Renal pelvis (tissue), 12 donors: ENCODE measurements at places on chromosomes 3 and 15.

DNA sequence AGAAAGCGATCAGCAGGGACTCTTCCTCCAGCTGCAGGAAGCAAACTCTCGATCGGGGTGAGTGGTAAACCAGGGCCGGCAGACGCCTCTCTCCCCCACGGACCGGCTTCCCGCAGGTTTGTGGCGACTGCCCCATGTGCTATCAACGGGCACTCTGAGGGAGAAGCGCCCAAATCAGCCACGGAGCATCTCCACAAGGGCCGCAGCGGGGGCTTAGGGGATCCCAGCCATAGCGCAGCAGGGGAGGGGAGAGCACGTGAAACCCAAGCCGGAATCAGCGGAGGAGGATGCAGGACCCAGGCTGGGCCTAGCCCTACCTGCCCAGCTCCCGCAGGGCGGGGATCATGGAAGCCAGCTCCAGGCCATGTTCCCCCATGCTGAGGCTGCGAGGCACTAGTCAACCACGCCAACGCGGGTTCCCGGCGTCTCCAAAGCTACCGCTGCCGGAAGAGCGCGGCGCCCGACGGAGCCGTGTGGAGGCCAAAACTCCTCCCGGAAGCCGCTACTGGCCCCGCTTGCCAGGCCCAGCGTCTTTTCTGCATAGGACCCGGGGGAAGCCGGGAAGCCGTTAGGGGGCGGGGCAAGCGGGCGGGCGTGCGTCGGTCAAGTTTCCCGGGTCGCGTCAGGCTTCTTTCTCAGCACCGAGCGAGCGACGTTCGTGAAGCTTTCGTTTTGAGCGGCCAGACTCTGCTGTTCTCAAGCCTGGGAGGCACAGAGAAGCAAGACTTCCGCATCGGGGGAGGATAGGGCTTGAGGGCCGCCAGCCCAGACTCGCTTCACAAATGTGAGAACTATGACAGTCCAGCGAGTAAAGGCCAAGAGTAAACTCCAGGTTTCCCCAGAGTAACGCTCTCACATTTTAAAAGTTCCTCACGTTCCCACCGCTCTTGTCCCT lies at the start of gene ATR:
ATR (minus strand) TSS at position 405 of the 895 bp plus-strand sequence; CDS start at position 376, 29 bp downstream.
- DNase-seq, result peak; percentile 97

DNA sequence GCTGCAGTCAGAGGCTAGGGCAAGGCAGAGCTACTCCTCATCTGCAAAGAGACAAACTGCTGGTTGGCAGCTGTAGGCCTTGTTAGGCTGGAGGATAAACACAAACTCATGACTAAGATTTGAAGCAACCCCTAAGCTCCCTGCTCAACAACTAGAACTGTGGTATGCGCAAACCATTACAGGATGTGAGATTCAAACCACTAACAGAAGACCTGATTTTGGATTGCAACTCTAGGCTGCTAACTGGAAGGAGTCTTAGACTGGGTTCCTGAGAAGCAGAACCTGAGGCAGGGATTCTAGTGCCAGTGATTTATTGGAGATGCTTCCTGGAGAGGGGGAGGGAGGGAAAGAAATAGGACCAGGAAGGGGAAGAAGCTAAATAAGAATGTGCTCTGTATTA lies 22.5 kb downstream of the CCR4 start:
- no peak for DNase-seq

DNA sequence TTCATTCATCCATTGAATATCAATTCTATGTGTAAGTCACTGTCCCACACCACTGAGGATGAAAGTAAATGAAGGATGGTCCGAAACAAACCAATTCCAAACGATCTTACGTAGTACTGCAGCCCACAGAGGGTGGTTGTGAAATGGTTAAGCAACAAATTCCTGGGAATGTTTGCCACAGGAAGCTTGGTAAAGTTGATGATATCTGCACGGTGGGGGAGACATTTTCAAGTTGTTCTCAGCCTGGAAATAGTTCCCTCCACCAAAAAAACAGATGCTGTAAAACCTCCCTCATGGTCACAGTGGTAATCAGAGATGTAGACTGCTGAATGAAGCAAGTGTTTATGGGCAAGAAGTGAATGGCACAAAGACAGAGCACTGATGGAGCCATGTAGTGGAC lies 35.9 kb upstream of the BNC1 start:
- no peak for DNase-seq

DNA sequence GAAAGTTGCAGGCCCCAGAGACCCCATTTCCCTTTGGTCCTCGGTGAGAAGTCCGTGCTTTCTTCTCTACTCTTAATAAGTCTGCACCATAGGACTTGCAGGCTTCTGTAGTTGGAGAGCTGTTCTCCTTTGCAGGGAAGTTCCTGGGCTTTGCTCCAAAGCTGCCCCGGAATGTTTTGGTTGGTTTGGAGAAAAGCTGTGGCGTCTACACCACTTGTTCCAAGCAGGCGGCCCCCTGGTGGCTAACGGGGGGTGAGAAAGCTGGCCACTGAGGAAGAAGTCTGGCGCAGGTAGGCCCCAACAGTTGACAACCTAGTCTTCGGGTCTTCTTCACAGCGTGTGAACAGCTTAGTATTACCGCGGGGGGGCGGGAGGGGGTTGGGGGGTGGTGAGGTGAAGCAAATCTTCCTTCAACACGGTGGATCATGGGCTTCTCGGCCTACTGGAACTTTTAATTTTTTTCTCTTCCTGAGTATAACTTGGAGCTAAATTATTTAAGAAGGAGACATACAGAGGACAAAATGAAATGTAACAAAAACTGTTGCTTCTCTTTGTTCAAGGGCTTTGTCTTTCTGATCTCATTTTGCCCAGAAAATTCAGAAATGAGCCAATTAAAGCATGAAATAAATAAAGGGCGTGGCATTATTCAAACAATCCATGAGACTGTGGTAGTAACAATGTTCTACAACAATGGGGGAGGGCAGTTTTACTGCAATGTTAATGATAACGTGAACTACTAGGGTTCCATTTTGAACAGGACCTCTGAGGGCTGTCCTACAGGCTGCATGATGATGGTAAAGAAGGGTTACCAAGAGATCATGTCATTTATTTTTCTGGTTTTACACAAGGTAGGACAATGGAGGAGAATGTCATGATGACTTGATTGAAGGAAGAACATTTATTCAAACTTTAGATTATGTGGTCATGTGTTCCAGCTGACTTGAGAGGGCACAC lies 2.2 kb upstream of the THRB start:
- DNase-seq, result no peak

- no peak for DNase-seq
Measured at GRCh38 chr3:35335703-35336102, 303.6 kb upstream of the ARPP21 start.

DNA sequence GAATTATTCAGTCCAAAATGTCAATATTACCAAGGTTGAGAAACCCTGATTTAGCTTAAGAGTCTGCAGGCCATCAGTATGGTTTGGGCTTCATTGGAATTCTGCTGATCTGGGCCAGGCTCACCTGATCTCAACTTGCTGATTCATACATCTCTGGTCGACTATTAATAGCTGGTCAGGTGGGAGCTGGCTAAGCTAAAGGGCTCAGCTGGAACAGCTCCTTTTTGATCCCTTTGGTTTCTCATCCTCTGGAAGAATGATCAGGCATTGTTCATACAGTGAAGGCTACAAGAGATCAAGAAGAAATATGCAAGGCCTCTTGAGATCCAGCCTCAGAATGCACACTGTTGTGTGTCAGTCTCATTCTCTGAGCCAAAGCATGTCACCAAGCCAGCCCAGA lies 123.3 kb upstream of the MME start:
- no peak for DNase-seq

GRCh38 chr15:95902606-95903005 lies 427.9 kb upstream of the NR2F2 start:
- DNase-seq, result no peak

GRCh38 chr15:51007131-51007666 lies 87.5 kb downstream of the TNFAIP8L3 start:
- no peak for DNase-seq

DNA sequence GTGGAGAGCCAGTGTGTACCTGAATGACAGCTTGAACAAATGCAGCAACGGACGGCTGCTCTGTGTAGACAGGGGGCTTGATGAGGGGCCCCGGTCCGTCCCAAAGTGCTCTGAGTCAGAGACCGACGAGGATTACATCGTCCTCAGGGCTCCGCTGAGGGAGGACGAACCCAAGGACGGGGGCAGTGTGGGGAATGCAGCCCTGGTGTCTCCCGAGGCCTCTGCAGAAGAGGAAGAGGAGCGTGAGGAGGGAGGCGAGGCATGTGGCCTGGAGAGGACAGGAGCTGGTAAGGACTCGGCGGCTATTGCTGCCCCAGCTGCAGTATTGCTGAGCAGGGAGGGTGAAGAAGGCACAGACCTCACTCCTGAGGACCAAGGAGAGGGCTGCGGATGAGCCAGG lies 54.4 kb upstream of the WNT7A start:
- DNase-seq, result no peak

- DNase-seq, result no peak
Measured at GRCh38 chr15:73284090-73284716, 84.6 kb downstream of the HCN4 start.

DNA sequence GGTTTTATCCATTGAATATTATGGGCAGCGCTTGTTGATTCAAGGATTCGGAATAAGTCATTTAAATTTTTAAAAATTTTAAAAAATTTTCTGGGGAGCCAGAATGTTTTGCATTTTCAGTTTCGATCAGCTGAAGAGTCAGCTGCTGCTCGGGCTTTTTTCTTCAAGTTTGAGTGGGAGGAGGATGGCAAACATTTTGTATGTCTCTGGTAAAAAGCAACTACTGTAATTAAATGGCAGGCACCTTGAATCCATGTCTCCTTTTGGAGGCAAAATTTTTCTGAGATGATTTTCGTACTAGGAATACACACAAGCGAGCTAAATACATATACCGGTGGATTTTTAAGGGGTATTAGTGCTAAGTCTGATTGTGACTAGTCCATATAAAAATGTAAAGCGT lies 612 bp downstream of the C3orf38 start:
- DNase-seq, result no peak

- DNase-seq, result no peak
Measured at GRCh38 chr3:8548502-8549275, 47.1 kb downstream of the LMCD1 start.

DNA sequence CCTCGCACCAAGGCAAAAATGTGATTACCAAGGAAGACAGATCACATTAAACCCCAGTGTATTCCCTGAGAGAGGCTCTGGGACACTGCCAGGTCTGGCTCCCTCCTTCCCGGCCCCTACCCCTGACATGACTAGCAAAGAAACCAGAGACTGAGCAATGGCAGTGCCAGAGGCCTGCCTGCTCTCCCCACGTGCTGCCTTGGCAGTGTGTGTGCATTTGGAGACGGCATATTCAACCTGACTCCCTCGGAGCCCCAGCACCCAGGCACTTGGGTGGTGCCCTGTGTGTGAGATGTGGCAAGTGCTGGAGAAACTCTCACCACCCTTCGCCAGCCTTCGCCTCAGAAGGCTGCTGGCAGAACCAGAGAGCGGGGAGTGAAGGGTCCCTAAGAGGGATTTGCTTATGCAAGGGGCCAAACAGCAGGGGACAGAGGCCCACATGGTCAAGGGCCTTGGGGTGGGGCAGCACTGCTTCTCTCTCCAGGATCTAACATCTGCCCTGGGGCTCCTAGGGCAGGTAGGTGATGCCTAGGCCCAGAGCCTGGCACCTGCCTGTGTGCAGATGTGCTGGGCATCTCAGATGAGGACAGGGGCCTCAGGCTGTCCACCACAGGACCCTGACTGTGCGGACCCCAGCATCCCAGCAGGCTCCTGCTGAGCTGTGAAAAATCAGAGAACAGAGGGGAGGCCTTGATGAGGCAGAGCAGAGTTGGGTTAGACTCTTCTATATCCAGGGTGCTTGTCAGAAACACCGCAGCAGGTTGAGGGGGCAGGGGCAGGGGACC lies 23.6 kb upstream of the PLXNA1 start:
- no peak for DNase-seq

DNA sequence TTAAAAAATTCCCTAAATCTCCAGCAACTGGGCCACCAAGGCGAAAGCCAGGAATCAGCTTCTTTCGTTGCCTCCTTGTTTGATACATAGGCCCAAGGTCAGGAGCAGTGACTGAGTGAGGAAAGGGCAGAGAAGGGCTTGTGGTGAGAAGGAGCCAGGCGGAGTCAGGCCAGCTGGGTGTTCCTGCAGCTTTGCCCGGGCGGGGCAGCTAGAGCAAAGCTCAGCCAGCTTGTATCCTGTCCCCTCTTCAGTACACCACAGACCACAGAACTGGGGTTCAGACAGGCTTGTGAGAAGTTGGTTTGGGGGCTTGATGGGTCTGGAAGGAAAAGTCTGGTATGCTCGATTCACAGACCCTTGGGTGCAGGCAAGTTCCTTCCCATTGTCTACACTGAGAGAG lies 52.6 kb downstream of the CCK start:
- no peak for DNase-seq

DNA sequence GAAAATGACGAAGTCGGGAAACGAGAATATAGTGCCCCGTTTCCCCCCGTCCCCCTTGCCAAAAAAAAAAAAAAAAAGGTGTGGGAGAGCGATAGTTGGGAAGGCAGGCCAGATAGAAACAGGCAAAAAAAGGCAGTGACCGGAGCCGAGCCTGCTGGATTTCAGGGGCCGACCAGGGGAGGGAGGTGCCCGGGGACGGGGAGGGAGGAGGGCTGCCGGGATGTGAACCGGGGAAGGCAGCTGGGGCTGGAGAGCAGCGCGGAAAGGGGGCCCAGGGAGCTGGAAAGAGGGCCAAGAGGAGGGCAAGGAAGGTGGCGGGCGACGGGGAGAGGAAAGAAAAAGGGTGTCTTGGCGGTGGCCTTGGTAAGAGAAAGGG lies 837 bp downstream of the LRRN1 start:
- peak; percentile 38 for DNase-seq

DNA sequence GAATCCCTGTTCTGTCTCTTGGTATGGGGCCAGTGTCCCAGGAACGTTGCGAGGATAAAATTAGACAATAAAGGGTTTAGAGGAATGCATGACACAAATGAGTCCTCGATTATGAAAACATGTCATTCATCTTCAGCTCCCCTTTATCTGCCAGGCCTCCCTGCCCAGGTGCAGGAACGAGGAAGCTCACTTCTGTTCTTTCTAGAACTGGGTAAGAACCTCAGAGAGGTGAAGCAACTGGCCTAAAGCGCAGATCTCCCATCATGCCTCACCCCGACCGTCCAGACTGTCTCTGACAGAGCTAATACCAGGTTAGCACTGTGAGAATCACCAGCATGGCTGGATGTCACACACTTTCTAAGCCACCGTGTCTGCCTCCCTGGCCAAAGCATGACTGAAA lies 1.5 kb upstream of the ITIH1 start:
- no peak for DNase-seq

GRCh38 chr3:74591946-74592345 lies 22.5 kb downstream of the CNTN3 start:
- DNase-seq, result no peak

DNA sequence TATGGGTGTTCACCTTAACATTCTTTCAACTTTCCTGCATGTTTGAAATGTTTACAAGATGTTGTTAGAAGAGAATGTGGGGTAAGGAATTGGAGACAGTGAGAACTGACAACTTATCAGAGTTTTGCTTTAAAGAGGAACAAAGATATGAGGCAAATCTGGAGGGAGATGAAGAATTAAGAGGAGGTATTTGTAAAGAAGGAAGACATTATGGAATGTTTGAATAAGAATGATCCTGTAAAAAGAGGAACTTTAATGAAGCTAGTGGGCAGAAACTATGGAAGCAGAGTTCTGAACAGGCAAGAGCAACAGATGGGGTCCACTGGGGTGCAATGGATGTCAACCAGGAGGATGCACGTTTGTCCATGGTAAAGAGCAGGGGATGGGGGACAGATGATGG lies 27.7 kb downstream of the PLD1 start:
- DNase-seq, result no peak
